ENCODE measurements at places on chromosomes 4 and X.

- no peak for DNase-seq
Observed at GRCh38 chr4:155559915-155560314, 106.7 kb upstream of the GUCY1A1 start.

DNA sequence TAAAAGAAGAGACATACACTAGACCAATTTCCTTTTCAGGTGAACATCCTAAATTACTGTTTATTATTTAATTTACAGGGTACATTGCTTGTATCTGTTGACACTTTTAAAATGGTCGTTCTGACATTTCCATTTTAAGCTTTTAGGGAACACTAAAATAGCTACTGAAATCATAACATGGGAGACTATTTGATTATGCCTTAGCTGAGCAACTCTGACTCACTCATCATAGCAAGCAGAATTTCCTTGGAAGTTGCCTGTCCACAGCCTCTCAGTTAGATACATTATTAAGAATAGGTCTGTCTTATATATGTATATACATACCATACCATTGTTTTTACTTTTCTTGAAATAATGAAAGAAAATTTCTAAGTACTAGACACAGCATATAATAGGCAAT, 22.0 kb downstream of the GUCY1B1 start:
- no peak for DNase-seq

- DNase-seq, result no peak
Observed at GRCh38 chrX:43728002-43728401, 71.9 kb downstream of the MAOA start.

DNA sequence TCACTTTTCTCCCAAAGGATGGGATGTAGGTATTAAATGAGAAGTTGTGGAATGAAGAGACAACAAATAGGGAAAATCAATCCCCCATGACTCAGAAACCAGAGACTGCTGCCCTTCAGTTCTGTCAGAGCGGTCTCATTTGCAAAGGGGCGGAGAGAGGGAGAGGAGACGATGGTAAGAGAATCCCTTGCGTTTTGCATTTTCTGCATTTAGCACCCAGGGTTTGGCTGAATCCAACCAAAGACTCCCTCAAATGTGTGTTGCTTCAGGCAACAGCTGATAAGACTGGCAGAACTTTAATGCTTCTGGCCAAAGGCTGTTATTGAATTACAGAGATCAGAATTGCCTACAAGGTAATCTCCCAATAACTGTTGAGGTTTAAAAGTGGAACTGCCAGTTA, 230.2 kb downstream of the EVC2 start:
- no peak for DNase-seq

GRCh38 chr4:3807311-3807710, 41.1 kb downstream of the ADRA2C start:
- DNase-seq, result no peak

DNA sequence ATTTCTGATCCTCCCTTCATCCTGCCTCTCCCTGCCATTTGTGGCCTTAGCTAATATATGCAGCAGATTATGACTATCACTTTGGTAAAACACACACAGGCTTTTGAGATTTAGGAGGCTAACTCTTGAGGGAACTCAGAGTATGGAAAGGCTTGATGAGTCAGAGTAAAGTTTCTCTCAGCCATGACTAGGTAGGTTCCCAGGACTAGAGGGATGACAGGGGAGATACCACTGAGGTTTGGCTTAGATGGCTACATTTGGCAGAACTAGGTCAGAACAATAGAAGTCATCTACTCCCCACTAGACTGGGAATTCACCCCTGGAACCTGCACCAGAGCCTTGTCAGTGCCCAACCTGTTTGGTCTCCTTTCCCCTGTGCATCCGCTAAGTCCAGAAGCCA, 585.7 kb downstream of the TLL1 start:
- no peak for DNase-seq

DNA sequence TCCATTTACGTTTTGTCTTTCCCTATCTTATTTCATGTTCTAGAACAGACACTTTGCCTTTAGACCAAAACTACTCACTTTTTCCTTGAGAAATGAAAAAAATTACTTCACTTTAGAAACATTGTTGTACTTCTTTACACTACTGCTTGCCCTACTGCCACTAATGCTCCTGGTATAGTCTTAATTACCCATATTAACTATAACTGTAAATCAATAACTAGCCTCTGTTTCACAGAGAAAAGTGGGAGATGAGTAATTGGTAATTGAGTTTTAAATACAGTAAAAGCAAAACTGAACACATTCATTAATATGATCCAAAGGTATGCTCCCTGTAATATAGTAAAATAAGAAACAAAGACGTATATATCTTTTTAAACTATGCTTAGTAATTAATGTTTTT, 111.1 kb upstream of the JADE1 start:
- no peak for DNase-seq

GRCh38 chrX:124228849-124229248, 103.6 kb upstream of the TEX13D start:
- DNase-seq, result no peak

- no peak for DNase-seq
Observed at GRCh38 chr4:33063241-33063640, 2343.1 kb downstream of the PCDH7 start.

DNA sequence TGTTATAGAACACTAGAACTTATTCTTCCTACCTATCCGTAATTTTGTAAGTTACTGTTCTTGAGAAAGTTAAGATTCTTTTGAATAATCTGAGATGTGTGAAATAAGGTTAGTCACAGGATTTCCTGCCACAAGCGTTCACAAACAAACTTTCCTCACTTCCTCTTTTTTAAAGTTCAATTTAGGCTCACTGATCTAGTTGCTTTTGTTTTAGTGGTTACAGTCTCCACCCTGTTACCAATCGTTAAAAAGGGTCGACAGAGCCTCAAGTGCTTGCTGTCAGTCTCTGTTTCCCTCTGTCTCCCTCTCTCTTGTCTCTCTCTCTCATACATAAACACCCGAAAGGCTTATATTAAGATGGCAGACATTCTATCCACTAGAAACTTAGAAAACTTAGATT, 35.9 kb upstream of the STK26 start:
- no peak for DNase-seq

DNA sequence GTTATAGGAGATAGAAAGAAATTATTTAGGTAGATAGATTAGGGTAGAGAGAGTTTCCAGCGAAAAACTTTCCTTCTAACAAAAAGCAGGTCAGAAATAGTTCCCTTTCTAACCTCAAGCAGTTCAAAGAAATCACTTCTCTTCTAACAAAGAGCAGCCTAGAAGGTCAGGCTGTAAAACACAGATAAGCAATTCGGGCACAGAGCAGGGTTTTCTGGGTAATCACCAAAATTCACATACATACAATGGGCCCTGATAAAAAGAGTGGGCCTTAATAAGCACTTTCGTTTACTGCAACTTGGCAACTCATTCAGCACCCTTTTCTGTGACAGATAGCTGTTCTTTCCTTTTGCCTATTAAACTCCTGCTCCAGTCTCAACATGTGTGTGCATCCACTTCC, 13.4 kb upstream of the NAF1 start:
- no peak for DNase-seq

GRCh38 chr4:83297548-83298260, 13.1 kb upstream of the COQ2 start:
- no peak for DNase-seq

- DNase-seq, result no peak
Observed at GRCh38 chr4:169115144-169115896, 105.3 kb upstream of the CBR4 start.

- DNase-seq, result no peak
Observed at GRCh38 chr4:46445710-46446314, 55.9 kb upstream of the GABRA2 start.

DNA sequence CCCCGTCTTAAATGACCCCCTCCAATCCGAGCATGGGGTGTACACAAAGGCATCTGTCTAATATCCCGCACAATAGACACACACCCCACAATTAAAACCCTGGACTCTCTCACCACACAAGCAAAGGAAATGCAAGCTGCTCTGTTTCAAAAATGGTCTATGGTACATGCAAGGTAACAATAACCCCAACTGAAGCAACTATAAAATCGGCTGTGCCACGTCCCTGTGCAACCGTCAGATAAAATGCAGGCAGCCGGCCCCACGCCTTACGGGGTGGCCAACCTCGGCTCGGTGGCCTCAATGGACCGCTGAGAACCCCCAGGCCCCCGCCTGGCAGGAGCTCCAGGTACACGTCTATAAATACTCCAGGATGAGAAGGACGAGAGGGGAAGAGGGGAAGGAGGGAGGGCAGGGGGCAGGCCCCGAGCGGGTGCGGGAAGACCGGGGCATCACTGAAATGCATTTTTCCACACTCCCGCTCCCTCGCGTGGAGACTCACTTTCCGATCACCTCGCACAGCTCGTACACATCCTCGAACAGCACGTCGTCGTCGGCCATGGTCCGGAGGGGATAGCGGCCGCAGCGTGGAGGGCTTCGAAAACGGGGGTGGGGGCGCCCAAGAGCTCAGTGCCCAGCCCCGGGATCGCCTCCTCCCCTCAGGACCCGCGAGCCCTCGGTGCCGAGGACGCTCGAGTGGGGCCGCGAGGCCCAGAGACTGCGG, 763 bp downstream of the CASK start:
- peak; percentile 37 for DNase-seq

- no peak for DNase-seq
Observed at GRCh38 chrX:20130357-20130756, 11.3 kb downstream of the EIF1AX start.

DNA sequence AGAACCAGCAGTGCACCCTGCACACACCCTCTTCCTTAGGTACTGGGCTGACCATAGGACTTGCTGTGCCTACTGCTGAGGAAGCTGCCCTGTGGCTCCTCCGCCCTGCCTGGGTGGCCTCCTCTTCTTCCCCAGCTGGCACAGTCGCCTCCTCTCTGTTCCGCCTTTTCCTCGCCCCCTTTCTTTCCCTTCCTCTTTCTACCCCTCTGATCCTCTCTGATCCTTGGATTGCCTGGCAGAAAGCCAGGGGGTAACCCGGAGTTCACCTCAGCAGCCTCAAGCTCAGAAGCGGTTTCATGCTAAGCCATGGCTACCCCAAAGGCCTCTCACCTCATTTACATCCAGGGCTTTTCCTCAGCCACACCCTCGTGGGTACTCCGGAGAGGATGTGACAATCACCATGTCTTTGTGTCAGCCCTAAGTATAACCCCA, 136.2 kb downstream of the SMIM20 start:
- peak; percentile 62 for DNase-seq

DNA sequence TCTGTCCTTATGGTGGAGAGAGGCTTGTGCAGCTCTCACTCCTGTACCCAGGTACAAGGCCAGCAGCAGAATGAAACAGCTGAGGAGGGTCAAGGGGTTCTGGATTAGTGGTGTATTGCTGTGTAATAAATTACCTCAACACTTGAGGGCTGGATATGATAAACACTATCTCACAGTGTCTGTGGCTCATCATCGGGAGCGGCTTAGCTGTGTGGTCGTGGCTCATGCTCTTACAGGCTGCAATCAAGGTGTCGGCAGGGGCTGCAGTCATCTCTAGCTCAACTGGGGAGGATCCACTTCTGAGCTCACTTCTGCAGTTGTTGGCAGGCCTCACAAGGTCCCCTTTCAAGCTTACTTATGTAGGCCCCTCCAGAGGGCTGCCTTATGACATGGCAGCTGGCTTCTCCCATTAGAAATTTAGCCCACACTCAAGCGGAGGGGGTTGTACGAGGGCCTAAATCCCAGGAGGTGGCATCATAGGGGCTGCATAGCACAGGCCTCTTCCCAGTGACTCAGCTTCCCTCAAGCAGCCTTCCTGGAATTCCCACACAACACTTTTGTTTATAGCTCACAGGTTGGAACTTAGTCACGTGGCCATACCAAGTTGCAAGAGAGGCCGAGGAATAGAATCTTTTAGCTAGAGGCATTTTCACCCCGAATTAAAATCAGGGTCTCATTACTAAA, 148.2 kb upstream of the RPS6KA3 start:
- DNase-seq, result no peak

DNA sequence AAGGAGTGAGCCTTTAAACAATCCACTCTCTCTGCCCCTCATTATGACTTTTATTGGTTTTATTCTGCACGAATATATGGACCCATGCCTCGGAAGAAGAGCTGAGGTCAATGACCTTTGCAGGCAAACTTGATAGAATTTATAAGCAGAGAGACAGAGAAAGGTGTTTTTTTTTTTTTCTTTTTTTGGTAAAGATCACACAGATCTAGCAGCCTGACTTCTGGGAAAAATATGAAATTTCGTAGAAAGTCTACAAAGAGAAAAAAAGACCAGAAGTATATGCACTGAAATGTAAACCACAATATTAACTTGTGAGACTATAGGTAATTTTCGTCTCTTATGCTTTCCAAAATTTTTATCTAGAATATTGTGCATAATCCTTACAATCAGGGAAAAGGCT, 61.6 kb downstream of the LEF1 start:
- DNase-seq, result no peak

- DNase-seq, result no peak
Observed at GRCh38 chrX:106613277-106613676, 1.5 kb downstream of the RADX start.

GRCh38 chr4:65893271-65893670, 223.0 kb upstream of the EPHA5 start:
- no peak for DNase-seq

DNA sequence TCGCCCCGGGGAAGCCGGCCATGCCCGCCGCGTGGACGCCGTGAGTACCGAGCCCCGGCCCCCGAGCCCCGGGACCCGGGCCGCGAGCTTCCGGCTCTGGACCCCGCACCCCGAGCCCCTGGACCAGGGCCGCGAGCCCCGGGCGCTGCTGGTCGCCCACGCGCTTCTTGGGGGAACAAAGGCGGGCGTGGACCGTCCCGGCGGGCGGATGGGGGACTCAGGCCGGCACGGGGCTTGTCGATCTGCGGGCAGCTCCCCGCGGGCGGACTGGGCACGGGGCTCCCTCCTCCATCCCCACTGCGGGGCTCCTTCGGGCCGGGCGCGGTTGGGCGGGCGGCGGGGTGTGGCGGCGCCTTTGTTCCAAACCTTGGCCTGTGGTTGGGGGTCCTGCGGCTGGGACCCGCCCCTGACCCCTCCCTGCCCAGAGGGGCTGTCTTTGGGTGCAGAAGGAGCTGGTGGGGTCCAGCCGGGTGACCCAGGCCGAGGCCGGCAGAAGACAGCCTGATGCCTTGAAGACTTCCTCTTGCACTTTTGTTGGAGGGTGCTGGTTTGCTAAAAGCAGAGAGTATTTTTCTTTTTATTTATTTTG, 25.2 kb upstream of the ADD1 start:
- no peak for DNase-seq

Measured in left cardiac atrium (tissue), 4 donors.